RWPE2 (cell line): ENCODE measurements at places on chromosomes 7 and 10.

DNA sequence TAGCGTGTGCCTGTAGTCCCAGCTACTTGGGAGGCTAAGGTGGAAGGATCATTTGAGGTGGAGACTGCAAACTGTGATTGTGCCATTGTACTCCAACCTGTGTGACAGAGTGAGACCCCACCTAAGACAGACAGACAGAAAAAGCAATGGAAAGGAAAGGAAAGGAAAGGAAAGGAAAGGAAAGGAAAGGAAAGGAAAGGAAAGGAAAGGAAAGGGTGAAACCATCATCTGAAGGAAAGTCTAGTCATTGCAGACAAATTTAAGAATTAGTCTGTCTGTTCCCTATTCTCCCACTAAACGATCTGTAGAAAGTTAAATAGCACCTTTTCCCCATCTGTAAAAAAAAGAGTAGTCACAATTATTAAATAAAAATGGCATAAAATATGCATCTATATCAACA lies 91.1 kb upstream of the SKAP2 start:
- no peak for DNase-seq

GRCh38 chr10:9636216-9636615 lies 1381.5 kb upstream of the CELF2 start:
- no peak for DNase-seq

DNA sequence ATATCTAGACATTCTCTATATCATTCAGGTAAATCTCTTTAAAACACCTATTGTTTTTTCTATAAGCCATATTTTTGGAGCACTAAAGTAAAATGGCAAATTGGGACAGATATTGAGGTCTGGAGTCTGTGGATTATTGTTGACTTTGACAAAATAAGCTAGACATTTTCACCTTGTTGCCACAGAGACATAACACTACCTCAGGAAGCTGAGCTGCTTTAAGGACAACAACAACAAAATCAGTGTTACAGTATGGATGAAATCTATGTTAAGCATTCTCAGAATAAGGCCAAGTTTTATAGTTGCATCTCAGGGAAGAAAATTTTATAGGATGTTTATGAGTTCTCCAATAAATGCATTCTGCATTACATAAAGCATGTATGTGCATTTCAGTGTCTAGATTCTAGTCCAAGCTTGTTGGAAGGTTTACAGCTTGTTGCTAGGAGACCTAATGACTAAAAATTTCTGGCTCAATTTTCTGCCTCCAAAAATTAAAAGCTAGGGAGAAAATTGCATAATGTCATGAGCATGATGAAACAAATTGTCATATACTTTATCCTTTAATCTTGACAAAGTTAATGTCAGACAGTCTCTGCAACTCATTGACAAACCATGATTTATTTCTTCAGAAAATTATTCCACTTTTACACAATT lies 18.3 kb downstream of the LIPM start:
- no peak for DNase-seq

GRCh38 chr10:101878869-101879268 lies 35.3 kb upstream of the KCNIP2 start:
- no peak for DNase-seq

DNA sequence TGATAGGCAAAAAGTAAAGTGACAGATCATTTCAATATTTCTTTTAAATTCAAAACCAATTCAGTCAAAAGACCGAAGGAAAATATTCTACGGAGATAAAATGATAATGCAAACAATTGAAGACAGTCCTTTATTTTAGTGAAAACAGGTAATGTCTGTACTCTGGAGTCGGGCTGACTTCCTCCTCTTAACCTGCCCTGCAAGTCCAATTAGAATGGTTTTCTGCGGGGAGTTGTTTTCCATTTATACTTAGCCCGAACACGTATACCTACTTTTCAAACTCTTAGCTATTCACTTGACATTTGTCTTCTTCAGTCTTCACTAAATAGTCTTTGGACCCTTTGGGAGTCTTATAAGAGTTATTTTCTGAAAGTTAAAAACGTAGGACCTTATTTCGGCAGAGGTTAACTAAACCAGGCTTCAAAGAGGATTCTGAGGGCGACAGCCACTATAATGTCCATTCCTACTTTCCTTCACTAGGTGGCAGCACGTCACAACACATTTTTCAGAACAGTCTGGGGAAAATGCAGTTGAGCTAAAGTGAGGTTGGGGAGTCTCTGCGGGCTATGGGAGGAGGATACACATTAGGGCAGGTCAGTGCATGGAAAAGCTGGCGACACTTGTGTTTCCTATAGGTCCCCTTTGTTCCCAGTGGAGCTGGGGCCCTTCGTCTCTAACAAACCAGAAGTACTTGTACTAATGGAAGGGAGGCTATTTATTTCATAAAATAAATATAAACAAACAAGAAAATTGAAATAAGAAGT lies 472.0 kb downstream of the KCNMA1 start:
- no peak for DNase-seq

DNA sequence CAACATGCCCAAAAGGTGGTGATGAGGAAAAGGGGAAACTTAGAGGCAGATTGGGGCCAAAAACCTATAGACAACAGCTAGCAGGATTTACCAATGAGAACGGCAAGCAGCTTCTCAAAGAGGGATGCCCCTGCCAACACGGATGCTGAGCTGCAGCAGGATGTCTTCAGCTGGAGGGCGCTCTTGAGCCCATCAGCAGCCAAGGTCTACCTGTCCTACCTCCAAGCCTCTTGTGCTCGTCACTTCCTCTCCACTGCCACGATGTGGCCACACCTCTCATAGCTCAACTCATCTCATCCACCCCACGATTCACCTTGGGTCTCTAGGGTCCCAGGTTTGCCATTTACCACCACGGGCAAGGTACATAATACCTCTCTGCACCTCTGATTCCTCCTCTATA lies 36.5 kb downstream of the DLG5 start:
- no peak for DNase-seq

DNA sequence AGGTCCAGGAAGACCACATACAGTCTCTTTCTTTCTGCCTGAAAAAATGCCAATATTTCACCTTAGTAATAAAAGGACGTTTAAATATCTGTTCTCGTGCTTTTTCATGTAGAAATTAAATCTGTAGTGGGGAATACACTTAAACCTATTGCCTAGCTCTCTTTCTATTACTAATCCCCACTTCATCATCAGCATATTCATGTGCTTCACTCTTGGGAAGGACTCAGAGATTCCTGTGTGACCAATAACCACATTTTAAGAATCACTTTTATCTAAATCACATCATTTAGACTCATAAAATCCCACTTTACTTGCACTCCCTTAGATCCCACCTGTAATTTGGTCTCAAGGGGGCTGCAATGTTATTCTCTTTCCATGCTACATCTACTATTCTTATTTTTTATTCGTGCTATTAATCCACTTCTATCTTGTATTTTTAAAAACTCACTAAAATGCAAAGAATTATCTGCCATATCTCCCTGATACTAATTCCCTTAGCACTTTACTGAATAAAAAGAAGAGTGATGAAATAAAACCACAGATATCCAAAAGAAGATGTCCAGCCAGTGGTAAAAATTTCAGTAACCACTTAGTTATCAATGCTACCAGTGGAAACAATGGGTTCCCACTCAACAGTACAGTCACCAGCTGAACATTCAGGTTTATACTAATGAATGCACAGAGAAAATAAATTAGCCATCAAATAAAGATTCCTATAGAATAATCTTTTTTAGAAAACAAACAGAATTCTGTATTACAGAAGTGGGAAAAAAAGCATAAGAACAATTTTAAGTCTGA lies 102.1 kb downstream of the PPP1R17 start:
- no peak for DNase-seq

- no peak for DNase-seq
Observed at GRCh38 chr10:101032637-101033224, 1.7 kb downstream of the SFXN3 start.
